ENCODE measurements at places on chromosomes 7 and 10. TPM values are rescaled to one million over a fixed set of nuclear protein-coding genes. Genes with fewer than 3 reads are reported as not detected.

DNA sequence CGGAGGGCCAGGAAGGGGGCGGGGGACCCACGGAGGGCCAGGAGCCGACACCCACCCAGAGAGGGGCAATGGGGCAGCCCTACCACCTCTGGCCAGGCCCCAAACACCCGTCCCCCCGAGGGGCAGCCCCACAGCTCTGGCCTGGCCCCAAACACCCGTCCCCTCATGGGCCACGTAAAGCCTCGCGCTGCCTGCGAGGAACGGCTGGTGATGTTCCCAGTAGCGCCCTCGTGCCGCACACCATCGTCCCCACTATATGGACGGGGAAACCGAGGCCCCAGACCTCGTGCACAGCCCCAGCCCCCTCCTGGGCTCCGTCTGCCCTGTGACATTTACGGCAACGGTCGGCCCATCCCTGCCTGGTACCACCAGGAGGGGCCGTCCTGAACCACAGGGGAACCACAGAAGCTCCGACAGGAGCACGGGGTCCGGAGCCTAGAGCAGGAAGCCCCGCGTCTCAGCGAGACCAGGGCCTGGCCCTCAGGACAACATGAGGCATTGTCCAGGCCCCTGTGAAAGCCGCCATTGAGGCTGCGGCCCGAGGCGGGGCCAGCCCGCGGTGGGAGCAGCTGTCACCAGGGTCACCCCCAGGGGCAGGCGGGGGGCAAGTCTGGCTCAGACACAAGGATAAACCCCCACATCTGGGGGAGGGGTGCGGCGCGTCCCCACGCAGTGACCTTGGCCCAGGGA is 35.6 kb downstream of the GET4 start:
- no peak overlapping the region for H3K4me3 ChIP-seq
- no peaks in the 10 kb centered on the region for H3K27me3 ChIP-seq
- no peak overlapping the region for H3K27ac ChIP-seq
- peaks cover 18% of the 10 kb centered on the region for H3K4me1 ChIP-seq
- no peak for DNase-seq
- H3K36me3 ChIP-seq: no peaks in the 10 kb centered on the region

DNA sequence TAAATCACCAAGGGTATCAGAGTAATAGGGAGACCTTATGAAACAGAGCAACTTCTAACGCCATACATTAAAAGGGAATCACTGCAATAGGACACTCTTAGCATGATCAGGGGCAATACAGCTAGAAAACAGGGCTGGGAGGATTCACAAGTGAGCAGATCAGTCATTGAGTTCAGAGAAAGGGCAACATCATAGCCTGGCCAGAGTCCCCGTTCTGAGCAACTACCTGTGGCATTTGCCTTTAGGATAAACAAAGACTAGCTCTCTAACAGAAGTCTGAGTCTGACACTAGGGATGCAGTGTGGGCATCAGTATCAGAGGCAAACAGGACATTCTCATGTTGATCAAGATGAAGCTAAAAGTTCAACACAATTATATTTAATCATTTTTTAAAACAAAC is 297.9 kb downstream of the DGKB start:
- H3K4me3 ChIP-seq: no peak overlapping the region
- H3K27ac ChIP-seq: no peak overlapping the region
- no peaks in the 10 kb centered on the region for H3K27me3 ChIP-seq
- DNase-seq: no peak

DNA sequence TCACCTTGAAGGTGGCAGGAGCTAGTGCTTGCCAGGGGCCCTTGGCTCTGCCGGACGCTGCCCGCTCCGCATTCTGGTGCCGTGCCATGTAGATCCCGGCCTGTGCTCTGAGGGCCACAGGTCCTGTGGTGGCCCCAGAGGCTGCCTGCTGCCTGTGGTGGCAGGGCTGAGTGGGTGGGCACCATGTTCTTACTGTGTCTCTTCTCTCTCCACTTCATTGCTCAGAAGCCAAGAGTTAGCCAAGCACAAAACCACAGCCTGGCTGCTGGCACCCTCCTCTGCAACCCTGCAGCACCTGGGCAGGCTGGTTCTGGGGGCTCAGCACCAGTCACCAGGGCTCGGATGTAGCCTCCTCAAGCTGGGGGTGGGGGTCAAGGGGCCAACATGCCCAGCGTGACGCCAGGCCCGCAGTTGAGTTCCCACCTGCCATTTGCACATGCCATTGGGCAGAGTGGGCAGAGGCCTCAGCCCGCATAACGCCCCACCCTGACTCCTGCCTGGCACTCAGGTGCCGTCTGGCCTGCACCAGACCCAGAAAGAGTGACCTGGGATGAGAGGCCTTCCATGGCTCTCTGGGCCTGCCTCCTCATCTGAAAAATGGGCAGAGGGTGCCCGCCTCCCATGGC is 16.3 kb downstream of the ZMIZ1 start:
- no peak overlapping the region for H3K4me3 ChIP-seq
- no peak overlapping the region for H3K27ac ChIP-seq
- peaks cover 21% of the 10 kb centered on the region for H3K4me1 ChIP-seq
- H3K36me3 ChIP-seq: no peaks in the 10 kb centered on the region

DNA sequence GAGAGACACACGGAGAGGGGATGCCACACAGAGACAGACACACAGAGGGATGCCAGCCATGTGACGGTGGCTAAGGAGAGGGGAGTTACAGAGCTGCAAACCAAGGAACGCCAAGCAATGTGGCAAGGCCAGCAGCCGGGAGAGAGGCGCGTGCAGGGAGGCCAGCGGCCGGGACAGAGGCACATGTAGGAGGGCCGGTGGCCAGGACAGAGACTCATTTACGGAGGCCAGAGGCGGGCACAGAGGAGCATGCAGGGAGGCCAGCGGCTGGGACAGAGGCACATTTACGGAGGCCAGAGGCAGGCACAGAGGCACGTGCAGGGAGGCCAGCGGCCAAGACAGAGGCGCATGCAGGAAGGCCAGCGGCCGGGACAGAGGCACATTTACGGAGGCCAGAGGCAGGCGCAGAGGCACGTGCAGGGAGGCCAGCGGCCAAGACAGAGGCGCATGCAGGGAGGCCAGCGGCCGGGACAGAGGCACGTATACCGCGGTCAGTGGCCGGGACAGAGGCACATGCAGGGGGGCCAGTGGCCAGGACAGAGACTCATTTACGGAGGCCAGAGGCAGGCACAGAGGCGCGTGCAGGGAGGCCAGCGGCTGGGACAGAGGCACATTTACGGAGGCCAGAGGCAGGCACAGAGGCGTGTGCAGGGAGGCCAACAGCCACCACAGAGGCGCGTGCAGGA is 40.4 kb downstream of the INSIG1 start:
- no peaks in the 10 kb centered on the region for H3K4me1 ChIP-seq
- no peaks in the 10 kb centered on the region for H3K36me3 ChIP-seq
- no peak overlapping the region for H3K4me3 ChIP-seq
- no peak overlapping the region for H3K27ac ChIP-seq

GRCh38 chr7:128106821-128107220 is 75.6 kb upstream of the LRRC4 start:
- no peak overlapping the region for H3K27ac ChIP-seq
- peaks cover 9% of the 10 kb centered on the region for H3K27me3 ChIP-seq
- no peak for DNase-seq
- H3K4me3 ChIP-seq: no peak overlapping the region

DNA sequence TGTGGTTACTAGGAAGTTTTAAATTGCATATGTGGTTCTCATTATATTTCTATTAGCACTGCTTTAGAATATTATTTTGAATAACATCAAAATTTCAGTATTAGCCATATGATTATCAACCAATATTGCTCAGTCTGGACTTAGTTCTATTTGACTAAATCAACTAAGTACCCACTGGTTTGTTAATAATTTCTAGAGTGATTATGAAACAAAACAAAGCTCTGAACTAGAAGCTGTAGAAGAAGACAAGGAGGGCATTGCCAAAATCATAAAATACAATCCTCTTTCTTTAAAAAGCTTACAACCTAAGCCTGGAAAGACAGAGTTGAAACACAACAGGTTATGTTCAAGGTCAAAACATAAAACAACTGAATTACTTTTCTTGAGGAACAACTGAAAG is 204.7 kb downstream of the KMT2C start:
- no peak overlapping the region for H3K27ac ChIP-seq
- H3K36me3 ChIP-seq: no peaks in the 10 kb centered on the region
- DNase-seq: no peak
- H3K4me3 ChIP-seq: no peak overlapping the region
- H3K4me1 ChIP-seq: no peaks in the 10 kb centered on the region

DNA sequence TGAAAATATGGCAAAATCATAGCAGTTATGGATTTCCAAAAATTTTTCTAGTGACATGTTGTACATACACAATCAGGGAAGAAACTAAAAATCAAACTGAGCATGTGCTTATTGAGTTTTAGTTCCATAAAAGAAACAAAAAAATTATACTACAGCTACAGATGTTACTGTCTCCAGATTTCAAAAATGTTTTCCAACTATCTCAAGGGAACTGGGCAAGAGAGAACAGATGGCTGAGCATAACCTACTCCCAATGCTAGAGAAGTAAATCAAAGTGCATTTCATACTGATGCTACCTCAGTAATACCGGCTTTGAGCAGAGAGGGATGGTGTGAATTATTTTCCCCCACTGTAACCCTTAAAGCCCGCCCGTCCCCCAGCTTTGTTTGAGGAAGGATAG is 40.7 kb upstream of the KMT2C start:
- no peaks in the 10 kb centered on the region for H3K4me1 ChIP-seq
- H3K36me3 ChIP-seq: no peaks in the 10 kb centered on the region
- DNase-seq: no peak

DNA sequence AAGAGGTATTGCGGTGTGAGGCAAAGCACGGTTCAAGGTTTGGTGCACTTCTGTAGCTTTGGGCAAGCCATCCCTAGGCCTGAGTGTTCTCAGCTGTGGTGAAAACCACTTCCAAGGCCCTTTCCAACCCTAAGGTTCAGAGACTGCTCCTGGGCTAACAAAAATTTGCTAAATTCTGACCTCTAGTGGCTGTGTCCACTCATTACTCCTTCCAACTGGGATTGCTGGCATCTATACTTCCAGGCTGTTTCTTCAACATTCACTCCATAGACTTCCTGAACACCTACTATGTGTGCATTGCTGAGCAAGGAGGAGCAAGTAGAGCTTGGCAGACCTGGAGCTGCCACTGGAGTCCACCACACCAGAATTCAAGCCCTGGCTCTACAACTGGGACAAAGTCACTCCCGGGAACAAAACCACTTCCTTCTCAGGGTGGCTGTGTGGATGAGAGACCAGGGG is 29.3 kb upstream of the SH3PXD2A start:
- H3K4me1 ChIP-seq: no peaks in the 10 kb centered on the region
- H3K27me3 ChIP-seq: no peaks in the 10 kb centered on the region
- H3K4me3 ChIP-seq: no peak overlapping the region
- peak; percentile 74 for DNase-seq
- H3K27ac ChIP-seq: no peak overlapping the region
- H3K36me3 ChIP-seq: no peaks in the 10 kb centered on the region

DNA sequence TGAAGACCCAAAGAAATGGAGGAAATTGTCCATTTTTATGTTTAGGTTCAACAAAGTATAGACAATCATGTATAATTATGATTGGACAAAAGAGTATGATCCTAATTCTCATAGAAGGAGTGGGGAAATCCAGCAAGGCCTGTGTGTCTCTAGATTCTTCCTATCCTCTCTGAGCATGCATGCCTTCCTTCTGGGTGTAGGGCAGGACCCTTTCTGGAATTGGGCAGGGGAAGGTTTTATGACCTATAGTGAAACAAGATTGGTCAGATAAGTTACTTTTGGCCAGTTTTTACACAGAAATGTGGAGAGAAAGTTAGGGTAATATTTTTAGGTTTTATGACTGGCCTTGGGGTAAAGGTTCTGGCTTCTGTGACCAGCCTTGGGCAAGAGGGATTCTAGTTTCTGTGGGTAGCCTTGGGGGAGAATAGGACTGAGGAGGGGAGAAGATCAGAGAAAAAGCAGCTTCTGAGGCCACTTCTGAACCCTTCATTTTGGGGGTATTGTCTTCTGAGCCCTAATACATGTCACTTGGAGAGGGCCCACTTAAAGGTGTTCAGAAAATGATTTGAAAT is 289.4 kb downstream of the EXOC4 start:
- no peak overlapping the region for H3K27ac ChIP-seq
- H3K27me3 ChIP-seq: no peaks in the 10 kb centered on the region
- no peaks in the 10 kb centered on the region for H3K4me1 ChIP-seq
- DNase-seq: no peak
- no peak overlapping the region for H3K4me3 ChIP-seq
- no peaks in the 10 kb centered on the region for H3K36me3 ChIP-seq

DNA sequence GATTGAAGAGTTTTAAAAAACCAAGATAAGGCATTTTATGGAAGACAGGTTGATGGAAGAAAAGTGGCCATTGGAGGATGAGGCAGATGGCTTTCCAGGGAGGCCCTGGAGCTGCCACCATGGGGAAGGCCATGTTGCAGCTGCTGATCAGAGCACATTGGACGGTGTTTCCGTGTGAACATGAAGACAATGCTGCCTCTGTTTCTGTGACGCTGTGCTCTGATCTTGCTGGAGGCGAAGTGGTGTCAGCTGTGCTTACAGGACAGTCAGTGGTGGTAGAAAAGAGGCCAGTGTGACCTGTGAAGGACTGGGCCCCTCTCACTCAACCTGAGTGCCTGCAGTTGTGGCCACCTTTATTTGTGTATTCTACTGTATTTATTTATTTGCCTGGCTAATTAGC is 132.9 kb downstream of the FAM204A start:
- H3K4me1 ChIP-seq: no peaks in the 10 kb centered on the region
- no peak overlapping the region for H3K4me3 ChIP-seq
- no peak overlapping the region for H3K27ac ChIP-seq
- DNase-seq: no peak
- no peaks in the 10 kb centered on the region for H3K36me3 ChIP-seq
- H3K27me3 ChIP-seq: peaks cover 18% of the 10 kb centered on the region

DNA sequence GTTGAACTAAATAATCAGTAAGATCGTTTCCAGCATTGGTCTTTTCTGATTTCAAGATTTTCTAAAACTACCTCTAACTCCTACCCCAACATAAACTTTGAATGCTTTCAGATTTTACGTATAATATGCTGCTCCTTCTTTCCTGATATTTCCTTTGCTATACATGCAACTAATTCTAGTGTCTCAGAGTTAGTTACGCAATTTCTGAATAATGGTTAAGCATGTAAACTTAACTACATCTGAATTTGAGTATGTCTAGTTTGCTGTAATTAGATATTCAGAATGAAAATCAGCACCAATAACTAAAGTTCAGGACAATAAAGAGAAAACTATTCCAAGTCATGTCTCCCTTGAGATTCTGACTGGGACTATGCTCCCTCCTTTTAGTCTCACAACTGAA is 71.0 kb downstream of the SEMA3C start:
- H3K27ac ChIP-seq: no peak overlapping the region
- H3K36me3 ChIP-seq: no peaks in the 10 kb centered on the region
- no peak overlapping the region for H3K4me3 ChIP-seq
- DNase-seq: no peak

- H3K4me3 ChIP-seq: no peak overlapping the region
- H3K27me3 ChIP-seq: no peaks in the 10 kb centered on the region
- DNase-seq: no peak
- no peaks in the 10 kb centered on the region for H3K36me3 ChIP-seq
- H3K4me1 ChIP-seq: peaks cover 14% of the 10 kb centered on the region
- H3K27ac ChIP-seq: no peak overlapping the region
These were observed 467.1 kb downstream of the PARD3 start for GRCh38 chr10:34348021-34348420.

YWHAG gene
- 222 TPM for total RNA-seq

NUTM2E gene
- 0.49 TPM for total RNA-seq

SFMBT2 gene
- 11.8 TPM for total RNA-seq

CDH23 gene
- total RNA-seq: 49.7 TPM

GNG11 gene
- 14.3 TPM for total RNA-seq

TMEM139 gene
- not detected for total RNA-seq

PRLHR gene
- total RNA-seq: not detected

LLCFC1 gene
- total RNA-seq: not detected
